ENCODE measurements at places on chromosomes 1 and 21. TPM values are rescaled to one million over a fixed set of nuclear protein-coding genes. Genes with fewer than 3 reads are reported as not detected.

The RXFP4 gene
- total RNA-seq: not detected

The ELAVL4 gene
- under 0.01 TPM for total RNA-seq

The KRTAP19-2 gene
- total RNA-seq: not detected

The SYT6 gene
- not detected for total RNA-seq

The ZYG11A gene
- under 0.01 TPM for total RNA-seq

The MYBPH gene
- total RNA-seq: not detected

The SLFNL1 gene
- 0.17 TPM for total RNA-seq

The OR2T35 gene
- not detected for total RNA-seq

The TRIM58 gene
- total RNA-seq: 0.33 TPM

All from dermis lymphatic vessel endothelial cell (primary cell).